ENCODE measurements at places on chromosomes 1 and 21. TPM values are rescaled to one million over a fixed set of nuclear protein-coding genes. Genes with fewer than 3 reads are reported as not detected.

DNA sequence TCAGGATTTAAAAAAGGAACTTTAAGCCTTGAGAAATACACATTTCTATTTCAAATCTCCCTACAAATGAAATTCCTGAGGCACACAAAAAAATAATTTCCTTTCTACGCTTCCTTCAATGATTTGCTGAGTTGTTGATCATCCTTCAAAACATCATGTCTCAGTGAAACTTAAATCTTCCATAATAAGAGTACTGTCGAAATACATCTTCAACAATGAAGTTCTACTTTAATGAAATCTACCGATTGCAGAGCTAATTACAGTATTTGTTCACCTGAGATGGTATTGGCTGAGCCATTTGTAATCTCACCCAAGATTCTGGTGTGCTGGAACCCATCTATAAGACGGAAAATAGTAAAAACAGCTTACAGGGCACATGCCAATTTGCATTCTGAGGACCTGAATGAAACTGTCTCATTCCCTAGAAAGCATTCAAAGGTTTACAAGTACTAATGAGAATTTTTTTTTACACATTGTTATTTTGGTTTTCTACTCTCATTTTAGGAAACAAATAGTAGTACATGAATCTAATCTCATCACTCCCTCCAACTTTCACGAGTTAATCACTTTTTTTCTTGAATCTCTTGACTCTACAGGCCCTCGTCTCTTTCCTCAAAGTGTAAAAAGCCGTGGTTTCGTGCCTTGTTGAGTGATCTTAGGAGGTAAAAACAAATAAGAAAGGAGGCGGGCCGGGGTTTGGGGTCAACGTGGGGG is 1.1 kb downstream of the CHML start:
- peak overlapping the region; percentile 95 for H3K4me3 ChIP-seq
- peak overlapping the region; percentile 92 for H3K27ac ChIP-seq
- H3K27me3 ChIP-seq = no peaks in the 10 kb centered on the region

ARV1 gene
- 11.6 TPM for total RNA-seq

KIRREL1 gene
- total RNA-seq = 47.7 TPM

DNA sequence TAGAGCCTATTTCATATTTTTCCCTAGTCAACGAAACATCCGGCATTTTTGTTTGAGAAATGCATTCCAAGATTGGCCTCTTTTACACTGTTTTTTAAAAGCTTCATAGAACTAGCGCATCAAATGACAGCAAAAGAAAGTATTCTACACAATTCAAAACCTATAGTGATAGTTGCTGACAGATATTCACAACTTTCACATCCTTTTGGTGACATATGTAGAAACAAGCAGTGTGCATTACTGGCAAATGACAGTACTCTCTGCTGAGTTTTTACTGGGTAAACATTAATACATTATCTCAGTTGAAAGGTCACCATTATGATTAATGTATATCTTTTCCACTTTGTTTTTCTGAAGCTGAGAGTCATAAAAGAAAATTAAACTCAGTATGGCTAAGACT is 135.4 kb upstream of the RGS18 start:
- H3K4me1 ChIP-seq = no peaks in the 10 kb centered on the region
- no peak for DNase-seq
- H3K27me3 ChIP-seq = no peaks in the 10 kb centered on the region
- no peak overlapping the region for H3K4me3 ChIP-seq
- H3K27ac ChIP-seq = no peak overlapping the region

SUSD4 gene
- not detected for total RNA-seq

GRCh38 chr1:216670118-216670883 is 52.9 kb downstream of the ESRRG start:
- H3K27ac ChIP-seq = no peak overlapping the region
- no peak overlapping the region for H3K4me3 ChIP-seq
- no peak for DNase-seq
- no peaks in the 10 kb centered on the region for H3K36me3 ChIP-seq
- no peaks in the 10 kb centered on the region for H3K27me3 ChIP-seq

ELAPOR1 gene
- total RNA-seq = 0.20 TPM

DNA sequence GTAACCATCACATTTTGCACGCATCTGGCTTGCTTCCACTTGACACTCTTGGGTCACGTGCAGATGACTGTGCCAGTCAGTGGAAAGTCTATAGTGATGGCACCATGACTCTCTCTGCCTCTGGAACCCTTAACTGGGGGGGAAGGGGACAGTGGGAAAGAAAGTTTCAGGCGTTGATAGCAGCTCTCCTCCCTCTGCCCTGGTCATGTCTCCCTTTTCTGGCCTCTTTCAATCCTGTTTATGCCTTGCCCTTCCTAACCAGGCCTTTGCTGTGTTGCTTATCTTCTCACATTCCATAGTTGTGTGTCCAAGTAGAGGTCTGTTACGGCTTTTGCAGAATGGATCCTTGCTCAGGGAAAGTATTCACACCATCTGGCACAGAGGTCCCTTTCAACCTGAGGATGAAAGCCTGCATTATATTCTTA is 93.5 kb downstream of the NRDC start:
- peak overlapping the region; percentile 23 for H3K27ac ChIP-seq
- peaks cover 14% of the 10 kb centered on the region for H3K36me3 ChIP-seq
- no peaks in the 10 kb centered on the region for H3K27me3 ChIP-seq
- H3K4me1 ChIP-seq = no peaks in the 10 kb centered on the region
- DNase-seq = no peak

Measured in tibial nerve (tissue), 4 donors.